NCI-H1694 (cell line): ENCODE measurements at places on chromosomes 6 and 20.

GRCh38 chr6:69820018-69820417 is 23.2 kb upstream of the LMBRD1 start:
- no peak for DNase-seq

GRCh38 chr6:107716688-107717089 is 107.4 kb downstream of the SCML4 start:
- no peak for DNase-seq

DNA sequence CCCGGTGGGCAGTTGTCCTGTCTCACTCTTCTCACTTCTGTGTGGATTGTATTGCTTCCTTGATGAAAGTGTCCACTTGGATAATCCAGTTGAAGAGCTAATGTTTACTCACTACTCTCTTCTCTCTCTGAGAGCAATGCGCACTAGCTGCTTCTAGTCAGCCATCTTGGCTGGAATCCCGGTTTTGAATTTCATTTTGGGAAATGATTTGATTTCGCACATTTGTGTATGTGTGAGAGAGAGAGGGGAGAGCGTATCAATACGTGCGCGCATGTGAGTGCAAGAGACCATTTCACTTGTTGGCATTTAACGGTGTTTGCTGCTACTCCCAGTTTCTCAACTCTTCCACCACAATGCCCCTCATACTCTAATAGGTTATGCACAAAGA is 67.8 kb downstream of the KLHL32 start:
- DNase-seq = no peak

- no peak for DNase-seq
Observed at GRCh38 chr6:9848094-9848493, 566.8 kb downstream of the TFAP2A start.

- DNase-seq = no peak
Observed at GRCh38 chr6:163585932-163586437, 171.5 kb downstream of the QKI start.

GRCh38 chr20:57390604-57391438 is at the start of gene RBM38:
Gene RBM38 (plus strand): TSS chr20:57391396. CDS start chr20:57391582, 186 bp downstream.
- DNase-seq = peak; percentile 24

GRCh38 chr20:52124821-52125220 is 66.8 kb downstream of the ZFP64 start:
- no peak for DNase-seq

DNA sequence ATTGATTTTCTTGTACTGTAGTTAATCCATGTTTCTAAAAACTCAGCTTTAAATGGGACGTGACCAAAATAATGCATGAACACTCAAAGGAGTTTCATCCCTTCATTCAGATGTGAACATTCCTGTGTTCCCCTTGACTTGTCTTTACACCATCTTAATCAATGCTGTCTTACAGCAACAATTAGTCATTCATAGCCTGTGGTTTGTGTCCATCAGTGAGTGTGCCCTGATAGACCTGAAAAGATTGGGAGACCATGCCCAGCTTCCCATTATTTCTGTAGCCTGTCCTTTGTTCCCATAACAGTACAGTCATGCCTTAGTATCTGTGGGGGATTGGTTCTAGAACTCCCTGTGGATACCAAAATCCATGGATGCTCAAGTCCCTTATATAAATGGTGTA is 23.9 kb downstream of the NT5E start:
- DNase-seq = no peak

DNA sequence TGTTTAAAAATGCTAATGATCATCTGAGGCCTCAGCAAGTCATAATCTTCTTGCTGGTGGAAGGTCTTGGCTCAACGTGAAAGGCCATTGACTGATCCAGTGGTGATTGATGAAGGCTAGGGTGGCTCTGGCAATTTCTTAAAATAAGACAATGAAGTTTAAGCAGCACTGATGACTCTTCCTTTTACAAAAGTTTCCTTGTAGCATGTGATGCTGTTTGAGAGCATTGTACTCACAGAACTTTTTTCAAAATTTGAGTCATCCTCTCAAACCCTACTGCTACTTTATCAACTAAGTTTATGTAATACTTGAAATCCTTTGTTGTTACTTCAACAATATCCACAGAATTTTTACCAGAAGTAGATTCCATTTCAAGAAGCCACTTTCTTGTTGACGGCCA is 382.3 kb downstream of the ESR1 start:
- DNase-seq = no peak

DNA sequence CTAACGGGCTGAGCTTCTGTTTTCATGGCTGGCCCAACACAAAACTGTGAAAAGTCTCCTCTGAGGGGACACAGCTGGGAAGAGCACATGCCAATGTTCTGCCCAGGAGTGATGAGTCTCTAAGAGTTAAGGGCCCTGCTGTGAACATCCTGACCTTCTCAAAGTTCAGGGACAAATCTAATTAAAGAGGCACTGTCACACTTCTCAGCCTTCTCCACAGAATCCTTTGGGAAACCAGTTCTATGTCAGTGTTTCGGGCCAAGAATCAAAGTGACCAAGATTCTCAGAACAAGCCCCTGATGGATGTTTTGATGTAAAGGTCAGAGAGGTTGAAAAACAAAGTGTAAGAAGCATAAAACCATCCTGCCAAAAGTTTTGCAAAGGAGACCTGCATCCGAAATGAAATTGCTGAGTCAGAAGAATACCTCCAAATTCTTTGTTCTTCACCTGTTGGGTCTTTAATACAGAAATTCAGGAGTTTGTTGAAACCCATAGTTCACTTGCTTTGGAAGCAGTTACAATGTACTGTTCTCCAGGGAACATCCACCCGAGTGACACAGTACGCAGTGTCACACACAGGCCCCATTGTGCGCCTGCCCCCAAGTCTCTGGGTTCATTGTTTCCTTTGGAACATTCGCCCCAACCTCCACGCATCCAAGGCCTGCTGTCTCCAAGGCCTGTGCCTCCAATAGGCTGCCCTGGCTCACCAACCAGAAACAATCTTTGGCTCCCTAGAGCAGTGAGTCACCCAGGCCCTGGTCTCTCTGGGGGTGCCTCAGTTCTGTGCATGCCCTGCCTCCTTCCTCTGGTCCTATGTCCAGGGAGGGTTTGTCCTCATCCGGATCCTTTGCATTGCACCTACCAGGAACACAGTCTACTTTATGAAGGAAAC is 65.5 kb upstream of the QKI start:
- no peak for DNase-seq

GRCh38 chr6:155142168-155143028 is 121.4 kb upstream of the CLDN20 start:
- DNase-seq = no peak

DNA sequence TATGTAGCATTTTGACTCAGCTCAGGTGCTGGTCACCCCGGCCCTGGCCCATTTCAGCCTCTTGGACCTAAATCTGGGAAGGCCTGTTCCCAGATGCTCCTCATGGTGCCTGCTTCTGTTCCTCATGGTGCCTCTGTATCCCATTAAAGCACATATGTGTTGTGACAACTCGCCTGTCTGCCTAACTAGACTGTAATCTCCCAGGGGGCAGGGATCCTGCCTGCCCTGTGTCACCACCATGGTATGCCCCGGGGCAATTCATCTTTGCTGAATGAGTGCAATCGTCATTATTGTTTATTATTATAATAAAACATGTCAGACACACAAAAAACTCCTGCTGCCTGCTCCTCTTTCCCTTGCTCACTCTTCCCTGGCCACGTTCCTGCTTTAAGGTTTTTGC is 62.0 kb downstream of the ZFP64 start:
- DNase-seq = no peak

GRCh38 chr6:71457929-71458328 is 169.3 kb downstream of the OGFRL1 start:
- peak; percentile 68 for DNase-seq

GRCh38 chr6:33132081-33132524 is 56.3 kb downstream of the HLA-DPB1 start:
- DNase-seq = no peak

GRCh38 chr20:58965270-58966064 is 15.6 kb upstream of the NELFCD start:
- no peak for DNase-seq

DNA sequence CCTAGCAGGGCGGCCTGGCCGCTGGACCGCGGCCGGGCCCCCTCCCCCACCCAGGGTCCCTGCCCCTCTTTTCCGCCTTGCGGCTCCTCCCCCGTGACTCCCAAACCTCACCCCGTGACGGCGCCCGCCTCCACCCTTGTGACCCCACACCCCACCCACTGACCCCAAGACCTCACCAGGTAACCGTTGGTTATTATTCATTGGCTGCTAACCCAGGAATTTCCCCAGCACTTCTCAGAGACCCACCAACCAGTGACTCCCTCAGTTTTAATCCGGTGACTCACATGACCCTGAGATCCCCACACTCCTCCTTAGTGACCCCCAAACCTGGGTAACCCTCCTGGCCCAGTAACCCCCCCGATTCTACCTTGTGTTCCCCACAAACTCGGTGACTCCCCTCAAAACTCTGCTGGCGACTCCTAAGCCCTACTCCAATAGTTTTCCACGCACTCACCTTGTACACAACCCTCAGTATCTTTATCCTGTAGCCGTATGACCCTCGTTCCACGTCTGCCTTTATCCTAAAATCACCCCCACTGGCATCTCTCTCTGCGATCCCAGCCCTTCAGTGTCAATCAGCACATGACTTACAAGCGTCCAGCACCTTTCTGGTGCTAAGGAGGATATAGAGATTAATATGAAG is 534 bp downstream of the ZNF76 start:
- peak; percentile 27 for DNase-seq

DNA sequence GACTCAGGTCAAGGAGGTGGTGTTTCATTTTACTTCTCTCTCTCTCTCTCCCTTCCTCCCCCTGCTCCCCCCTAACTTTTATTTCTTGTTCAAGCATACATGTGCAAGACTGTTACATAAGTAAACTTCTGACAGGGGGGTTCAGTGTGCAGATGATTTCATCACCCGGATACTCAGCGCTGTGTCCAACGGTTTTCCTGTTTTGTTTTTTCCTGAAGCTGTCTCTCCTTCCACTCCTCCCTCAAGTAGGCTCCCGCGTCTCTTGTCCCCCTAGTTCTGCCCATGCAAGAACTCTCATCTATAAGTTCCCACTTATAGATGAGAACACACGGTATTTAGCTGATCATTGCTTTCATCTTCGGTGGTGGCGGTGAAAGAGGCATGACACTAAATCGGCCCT is 751.9 kb upstream of the DEFB115 start:
- DNase-seq = no peak

GRCh38 chr20:237929-238328 is 10.9 kb downstream of the DEFB129 start:
- no peak for DNase-seq

DNA sequence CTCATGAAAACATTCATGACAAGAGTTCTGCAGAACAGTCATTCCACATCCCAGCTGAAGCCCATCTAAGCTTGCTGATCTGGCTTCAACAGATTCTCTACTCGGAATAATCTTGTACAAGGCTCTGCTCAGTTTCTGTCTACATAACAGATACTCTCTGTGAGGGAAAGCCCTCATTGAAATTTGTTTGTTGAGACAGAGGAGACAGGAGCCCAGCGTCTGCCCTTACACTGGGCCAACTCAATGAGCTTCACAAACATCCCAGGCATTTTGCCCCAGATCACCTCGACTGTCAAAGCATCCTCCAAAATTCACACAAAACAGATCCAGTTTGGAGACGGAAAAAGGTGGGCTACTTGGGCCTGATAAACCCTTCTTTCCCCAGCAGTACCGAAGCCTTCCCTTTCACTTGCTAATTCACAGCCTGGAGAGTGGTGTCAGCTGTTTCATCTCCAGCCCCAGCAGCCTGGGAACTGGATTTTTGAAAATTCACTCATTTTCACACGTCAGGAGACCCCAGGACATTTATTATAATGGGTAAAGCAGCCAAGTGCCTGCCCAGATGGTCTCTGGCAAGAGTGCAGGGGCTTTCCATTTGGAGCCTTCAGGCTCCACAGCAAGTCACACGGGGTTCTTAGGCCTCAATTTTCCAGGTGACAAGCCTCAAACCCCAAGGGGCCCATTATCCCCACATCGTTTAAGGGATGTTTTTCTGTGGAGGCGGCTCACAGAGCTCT is 7.3 kb downstream of the CCDC167 start:
- peak; percentile 80 for DNase-seq

DNA sequence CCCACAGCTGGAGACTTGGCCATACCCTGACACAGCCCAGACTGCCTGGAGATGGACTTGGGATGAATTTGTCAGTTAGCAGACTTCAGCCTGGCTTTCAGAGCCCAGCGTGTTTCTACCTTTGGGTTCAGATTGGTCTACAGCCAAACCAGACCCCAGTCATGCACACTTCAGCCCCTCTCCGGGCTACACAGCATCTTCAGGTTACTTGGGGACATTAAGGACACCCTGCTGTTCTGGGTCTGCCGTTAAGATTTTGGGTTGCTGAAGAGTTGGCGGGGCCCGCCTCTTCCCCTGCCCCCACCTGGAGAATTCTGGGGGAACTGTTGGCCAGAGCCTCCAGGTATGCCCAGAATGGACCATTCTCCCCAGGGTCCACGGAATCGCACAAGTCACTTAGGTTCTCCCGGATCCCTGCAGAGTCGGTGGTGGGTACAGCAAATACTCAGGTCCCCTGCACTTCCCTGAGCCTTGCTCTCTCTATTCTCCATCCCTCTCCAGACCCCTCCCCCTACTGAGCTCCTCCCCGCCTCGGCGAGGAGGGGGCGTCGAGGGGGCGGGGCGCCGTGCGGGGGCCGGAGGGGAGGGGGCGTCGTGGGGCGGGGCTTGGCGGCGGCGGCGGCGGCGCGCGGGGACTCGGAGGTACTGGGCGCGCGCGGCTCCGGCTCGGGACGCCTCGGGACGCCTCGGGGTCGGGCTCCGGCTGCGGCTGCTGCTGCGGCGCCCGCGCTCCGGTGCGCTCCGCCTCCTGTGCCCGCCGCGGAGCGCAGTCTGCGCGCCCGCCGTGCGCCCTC is at the start of gene PTK7:
PTK7 (plus strand) TSS at position 645 of the 794 bp plus-strand sequence. CDS start 175 bp downstream, outside the sequence.
- peak; percentile 49 for DNase-seq

DNA sequence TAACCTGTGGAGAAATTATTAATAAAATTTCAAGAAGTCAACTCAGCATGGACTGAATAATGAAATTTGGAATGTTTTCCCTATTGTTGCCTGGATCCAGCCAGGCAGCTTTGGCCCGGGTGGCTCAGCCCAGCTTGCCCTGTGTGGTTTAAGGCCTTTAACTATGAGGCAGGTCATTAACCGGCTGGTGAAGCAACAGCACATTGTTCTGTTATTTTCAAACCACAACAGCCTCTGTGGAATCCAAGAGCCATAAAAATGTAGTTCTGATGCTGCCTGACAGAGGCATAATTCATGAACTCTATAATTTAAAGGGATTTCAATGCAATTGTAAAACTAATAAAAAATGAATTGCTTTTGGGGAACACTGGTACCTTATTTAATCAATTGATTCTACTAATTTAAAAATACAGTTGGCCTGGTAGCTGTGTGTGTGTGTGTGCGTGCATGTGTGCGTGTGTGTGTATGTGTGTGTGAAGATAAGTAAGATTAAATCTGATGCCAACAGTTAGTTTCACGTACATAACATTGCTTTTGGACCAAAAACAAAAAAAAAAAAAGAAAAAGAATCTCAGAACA is 117.7 kb downstream of the RPS12 start:
- DNase-seq = no peak

- DNase-seq = peak; percentile 70
Observed at GRCh38 chr20:3115190-3116107, 30.9 kb upstream of the AVP start.

DNA sequence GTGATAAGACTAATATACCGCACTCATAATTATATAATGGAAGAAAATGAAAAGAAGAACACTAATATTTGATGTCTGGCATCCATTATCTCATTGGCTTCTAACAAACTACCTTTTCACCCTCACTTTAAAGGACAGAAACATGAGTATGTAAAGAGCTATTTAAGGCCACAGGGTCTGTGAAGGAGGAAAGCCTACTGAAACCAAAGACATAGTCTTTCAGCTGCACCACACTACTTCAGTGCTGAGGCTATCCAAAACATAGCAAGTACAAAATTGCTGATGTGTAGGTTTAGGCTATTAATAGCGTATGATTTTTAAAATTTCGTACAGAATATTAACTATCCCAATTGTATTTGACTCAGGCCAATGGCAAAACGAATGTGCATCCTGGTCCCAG is 38.2 kb upstream of the SLC2A12 start:
- DNase-seq = no peak
